Renal cortex interstitium (tissue), 15 donors: ENCODE measurements at places on chromosomes 1 and 21.

DNA sequence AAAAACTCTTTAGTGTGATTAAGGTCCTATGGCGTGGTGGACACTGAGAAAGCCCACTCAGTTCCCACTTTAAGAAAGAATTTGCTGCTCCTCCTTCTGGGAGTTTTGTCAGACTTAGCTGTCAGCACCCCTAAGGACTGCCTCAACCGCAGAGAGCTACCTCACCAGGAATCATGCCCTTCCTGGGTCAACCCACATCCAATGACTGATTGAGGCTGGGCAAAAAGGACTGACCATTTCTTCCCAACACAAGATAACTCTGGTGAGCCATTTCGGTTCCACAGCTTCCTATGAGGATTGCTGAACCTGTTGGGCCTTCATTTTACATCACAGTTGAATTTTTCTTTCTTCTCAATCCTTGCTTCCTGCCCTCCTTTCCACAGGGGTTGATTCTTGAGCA is 197.9 kb downstream of the NCAM2 start:
- DNase-seq, result no peak

DNA sequence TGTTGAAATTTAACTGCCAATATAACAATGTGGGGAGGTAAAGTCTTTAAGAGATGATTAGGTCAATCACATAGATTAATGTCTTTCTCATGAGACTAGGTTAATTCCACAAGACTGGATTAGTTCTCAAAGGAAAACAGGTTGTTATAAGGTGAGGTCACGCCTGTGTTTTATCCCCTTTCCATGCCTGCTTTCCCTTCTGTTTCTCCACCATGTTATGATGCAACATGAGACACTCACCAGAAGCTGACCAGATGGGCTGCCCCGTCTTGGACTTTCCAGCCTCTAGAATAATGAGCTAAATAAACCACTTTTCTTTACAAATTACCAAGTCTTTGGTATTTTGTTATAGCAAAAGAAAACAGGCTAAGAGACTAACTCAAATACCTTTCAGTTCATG is 70.8 kb downstream of the DDAH1 start:
- DNase-seq, result no peak

GRCh38 chr1:247409869-247410544 is 6.0 kb upstream of the NLRP3 start:
- DNase-seq, result no peak

DNA sequence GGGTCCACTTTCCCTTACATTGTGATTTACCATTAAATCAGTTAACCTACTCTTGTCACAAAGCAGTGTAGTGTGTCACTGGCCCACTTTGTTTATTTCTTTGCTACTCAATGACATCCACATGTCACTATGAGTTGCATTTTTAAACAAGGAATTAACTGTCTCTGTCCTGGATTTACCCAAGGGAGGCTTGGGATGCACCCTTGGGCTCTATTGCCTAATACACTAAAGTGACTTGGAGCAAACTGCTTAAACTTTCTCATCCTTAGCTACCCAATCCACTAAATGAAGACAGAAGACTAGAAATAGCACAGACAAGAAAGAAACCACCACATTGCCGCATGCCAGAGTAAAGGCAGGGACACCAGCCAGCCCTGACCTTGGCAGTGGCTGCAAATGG is 136.2 kb upstream of the TIAM1 start:
- no peak for DNase-seq

DNA sequence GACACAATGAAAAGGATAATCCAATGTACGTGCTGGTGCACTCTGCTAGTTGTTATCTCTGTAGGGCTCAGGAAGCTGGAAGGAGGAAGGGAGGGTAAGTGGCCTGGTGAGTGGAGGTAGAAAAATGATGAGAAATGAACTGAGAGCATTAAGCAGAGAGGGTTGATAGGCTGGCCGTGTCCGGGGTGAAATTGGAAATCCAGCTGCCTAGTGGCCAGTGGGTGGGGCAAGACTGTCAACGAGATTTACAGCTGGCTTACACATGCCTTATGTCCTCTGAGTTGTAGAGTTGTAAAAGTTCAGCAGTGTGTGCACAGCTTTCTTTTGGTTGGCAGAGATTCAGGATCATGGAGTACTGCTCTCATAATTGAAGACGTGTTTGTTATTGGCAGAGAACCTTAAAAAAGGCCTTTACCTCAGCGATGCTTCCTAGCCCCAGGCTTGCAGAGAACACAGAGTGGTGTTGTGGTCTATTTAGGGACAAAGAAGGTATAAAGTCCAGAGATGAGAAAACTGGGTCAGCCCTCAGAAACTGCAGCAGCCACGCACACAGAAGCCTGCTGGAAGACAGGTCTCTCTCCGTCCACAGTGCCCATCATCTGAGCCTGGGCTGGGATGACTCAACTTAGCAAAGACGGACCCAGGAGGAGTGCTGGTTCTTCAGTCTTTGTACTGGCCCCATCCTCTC is 132.4 kb downstream of the EDEM3 start:
- no peak for DNase-seq

DNA sequence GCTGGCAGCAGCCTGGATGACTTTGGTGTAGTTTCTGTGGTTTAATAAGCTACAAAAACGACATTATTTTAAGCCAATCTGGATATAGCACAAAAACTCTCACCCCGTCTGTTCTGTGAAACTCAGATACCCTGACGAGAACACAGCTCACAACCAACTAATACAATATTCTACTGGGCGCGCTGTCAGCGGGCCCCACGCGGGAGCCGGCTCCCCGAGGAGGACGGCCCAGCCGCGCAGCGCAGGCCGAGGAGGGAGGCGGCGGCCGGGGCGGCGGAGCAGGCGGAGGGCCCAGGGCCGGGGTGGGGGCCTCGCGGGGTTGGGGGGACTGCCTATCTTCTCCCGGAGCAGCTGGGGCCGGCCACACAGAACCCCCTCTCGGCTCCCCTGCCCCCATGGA is 87.2 kb upstream of the POU3F1 start:
- no peak for DNase-seq

GRCh38 chr1:15820478-15820877 is 13.0 kb upstream of the UQCRHL start:
- DNase-seq, result no peak

GRCh38 chr1:28421744-28422143 is 52.2 kb downstream of the PHACTR4 start:
- DNase-seq, result no peak

DNA sequence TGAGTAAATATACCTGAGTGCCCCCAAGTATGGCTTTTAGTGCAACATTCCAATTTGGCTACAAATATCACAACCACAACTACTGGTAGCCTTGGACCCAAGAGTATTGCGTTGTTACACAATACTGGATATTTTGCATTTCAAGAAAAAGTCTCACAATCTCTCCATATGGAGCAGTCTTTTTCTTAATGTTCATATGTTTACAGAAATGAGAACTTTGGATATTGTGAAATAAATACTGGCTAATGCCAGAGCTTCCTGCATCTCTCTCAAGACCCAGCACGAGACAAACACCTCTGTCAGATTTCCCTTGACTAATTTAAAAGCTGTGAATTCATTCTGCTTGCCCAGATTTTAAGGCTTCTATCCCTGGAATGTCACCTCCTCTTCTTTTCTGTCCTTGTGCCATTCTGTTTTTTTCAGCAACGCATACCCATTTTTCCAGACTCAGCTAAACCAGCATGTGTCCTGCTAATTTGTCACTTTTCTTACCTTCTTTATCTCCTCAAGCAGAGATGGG is 136.2 kb upstream of the BACE2 start:
- DNase-seq, result no peak

- no peak for DNase-seq
These were observed 127.8 kb upstream of the IGSF21 start for GRCh38 chr1:17979815-17980214.

DNA sequence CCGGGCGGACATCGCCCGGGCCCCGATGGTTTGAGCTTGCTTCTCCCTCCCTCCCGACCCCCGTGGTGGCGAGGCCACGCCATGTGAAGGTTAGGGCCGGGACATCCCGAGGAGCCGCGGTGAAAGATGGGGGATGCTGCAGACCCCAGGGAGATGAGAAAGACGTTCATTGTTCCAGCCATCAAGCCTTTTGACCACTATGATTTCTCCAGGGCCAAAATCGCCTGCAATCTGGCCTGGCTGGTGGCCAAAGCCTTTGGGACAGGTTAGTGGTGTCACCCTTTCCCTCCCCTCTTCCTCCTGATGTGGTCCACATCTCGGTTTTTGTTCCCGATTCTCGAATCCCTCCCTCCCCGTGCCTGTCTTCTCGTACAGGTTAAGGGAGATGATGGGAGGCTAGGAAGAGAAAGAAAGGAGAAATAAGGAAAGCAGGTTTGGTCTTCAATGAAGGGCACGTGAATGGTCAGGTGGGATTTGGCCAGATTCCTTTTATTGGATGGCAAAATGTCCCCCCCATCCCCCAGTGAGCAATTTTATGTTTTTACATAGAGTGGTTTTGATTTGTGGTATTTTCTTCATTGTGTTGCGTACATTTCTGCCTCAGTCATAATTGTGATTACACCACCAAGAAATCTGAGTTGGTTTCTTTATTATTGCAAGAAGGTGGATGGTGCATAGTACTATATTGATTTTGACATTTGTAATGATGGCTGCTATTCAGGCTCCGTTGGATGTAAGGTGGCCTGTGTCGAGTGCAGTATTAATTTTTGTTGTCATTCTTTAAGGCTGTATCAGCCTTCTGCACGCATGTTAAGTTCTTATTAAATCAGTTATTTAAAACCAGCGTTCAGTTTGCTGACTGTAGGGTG is 1.2 kb downstream of the CAMSAP2 start:
- DNase-seq, result no peak

GRCh38 chr1:18413541-18414305 is 67.0 kb upstream of the KLHDC7A start:
- no peak for DNase-seq

DNA sequence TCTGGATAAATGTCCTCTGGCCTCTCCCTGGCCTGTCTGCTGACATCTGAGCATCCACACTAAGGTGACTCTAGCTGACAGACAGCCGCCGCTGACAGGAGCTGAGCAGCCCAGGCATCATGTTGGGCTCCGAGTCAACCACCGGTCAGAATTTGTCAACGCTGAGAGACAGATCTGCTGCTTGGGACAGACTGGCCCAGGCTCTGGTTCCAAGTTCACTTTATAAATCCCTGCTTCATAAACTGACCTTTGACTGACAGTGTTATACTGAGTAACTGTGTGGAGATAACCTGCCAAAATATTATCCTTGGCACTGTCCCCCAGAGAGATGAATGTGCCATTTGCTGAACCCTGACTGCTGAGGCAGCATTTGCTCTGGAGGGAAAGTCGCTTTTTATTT is 616.7 kb downstream of the NPHP4 start:
- DNase-seq, result no peak

GRCh38 chr1:109643385-109644230 is 12.3 kb upstream of the GSTM4 start:
- DNase-seq, result no peak

DNA sequence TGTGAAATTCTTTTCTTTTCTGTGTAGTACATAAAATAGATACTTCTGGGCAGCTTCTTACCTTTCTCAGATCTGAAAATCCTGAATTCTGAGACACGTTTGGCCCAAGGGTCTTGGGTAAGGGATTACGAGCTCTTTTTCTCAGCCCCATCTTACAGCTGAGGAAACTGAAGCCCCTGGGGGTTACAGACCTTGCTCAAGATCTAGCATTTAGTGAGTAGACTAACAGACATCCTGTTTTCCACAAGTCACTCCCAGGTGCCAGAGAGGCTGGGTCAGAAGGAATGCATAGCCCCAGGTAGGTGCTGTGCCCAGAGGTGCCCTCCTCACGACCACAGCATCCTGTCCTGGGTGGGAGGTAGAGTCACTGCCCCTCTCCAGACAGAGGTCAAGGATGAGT is 13.2 kb upstream of the CREG1 start:
- DNase-seq, result no peak

DNA sequence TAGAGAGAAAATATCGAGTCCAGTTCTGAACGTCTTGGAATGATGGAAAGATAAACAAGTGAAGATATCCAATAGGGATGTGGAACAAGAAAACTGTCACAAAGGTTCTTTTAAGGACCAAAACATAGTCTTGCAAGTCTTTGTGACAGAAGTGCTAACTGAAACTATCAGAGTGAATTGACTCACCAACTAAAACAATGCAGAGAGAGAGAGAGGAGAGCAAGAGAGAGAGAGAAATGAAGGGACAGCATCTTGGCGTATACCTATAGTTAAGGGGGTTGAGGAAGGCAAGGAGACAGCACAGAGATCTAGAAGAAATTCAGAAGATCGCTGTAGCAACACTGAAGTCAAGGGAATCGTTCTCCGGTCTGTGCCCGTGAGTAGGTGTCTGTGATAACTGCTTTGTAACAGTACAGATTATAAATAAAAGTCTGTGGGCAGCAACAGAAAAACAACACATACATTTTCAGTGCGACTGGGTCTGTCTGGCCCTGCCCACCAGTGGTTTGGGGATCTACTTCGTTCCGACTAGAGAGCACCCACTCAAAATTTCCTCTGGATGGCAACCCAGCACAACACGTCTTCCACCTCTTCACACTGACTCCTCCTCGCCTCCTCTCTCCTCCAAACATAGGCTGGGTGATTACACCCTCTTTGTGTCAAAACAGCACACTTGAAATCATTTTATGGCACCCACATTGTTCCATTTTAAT is 4.8 kb upstream of the COA6 start:
- no peak for DNase-seq

DNA sequence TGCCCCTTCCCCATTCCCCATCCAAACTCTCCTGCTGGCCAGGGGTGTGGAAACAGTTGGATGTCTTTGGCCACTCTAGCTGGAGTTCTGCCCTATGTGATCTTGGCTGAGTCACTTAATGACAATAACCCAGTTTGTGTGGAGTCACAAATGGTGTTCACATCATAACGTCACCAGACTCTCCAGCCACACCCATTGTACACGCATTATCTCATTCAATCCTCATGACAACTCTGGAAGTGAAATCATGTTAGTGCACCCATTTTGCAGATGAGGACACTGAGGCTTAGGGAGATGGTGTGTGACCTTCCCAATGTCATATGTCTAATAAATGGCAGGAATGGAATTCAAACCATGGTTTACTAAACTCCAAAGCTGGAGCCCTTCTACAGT is 1.2 kb upstream of the CDA start:
- DNase-seq, result no peak

GRCh38 chr1:168396508-168396907 is 115.8 kb downstream of the TBX19 start:
- DNase-seq, result no peak

- DNase-seq, result no peak
These were observed 49.5 kb downstream of the DR1 start for GRCh38 chr1:93395195-93395594.
